T-cell (primary cell): ENCODE measurements at places on chromosomes 6 and 20.

DNA sequence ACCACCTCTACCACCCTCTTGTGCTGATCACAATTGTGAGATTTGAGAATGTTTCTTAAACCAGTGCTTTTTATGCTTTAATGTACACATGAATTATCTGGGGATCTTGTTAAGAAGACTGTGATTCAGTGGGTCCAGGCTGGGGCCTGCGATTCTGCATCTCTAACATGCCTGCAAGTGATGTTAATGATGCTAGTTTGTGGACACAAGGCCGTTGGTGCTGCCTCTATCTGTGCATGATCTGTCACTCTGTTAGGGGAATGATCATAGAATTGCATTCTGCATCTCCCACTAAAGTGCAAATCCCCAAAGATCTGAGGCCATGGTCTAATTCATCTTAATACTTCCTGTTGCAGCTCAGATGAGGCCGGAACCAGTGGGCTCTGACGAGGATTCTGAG is 746.5 kb downstream of the PTPRT start:
- no peak for DNase-seq

GRCh38 chr6:33202799-33203198 is 1.7 kb upstream of the HSD17B8 start:
- no peak for DNase-seq

GRCh38 chr20:3678198-3678597 is 3.6 kb downstream of the ADAM33 start:
- no peak for DNase-seq

DNA sequence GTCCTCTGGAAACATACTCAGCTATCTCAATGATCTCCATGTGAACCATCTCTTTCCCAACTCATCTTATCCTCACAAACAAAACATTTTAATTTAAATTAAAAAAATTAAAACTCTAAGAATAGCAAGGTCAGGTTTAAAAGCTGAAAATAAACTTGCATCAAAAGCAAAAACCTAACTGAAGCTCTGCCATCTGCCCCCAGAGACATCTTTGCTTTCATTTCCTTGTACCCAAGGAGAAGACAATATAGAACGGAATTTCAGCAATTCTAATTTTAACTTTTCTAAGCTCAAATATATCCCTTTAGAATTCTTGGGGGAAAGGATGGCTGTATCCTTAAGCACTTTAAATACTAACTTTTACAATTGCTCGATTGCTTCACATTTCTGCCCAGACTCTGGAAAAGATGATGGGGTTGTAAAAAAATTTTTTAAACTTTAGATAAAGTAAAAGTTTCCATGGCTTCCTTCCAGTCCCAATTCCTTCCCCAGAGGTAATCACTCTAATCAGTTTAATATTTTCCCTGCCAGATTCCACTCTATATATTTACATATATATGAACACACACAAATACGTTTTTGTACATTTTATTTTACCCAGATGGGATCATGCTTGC is 69.2 kb upstream of the SMIM29 start:
- no peak for DNase-seq

DNA sequence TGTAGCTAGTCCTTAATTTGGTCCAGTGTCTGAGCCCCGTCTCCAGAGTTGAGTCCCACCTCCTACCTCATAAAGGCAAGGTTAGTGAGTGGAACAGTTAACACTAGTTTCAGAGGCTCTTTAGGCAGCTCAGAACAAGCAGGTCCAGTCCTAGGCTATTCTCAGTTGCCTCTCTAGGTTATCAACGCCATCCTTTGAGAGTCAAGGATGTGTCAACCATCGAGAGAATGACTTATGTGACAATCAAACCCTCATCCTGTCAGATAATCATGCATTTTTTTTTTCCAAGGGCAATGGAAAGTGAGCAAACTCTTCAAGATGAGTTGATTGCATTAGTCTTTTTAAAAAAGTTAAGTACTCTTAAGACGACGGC is 64.0 kb upstream of the TXNDC5 start:
- no peak for DNase-seq

DNA sequence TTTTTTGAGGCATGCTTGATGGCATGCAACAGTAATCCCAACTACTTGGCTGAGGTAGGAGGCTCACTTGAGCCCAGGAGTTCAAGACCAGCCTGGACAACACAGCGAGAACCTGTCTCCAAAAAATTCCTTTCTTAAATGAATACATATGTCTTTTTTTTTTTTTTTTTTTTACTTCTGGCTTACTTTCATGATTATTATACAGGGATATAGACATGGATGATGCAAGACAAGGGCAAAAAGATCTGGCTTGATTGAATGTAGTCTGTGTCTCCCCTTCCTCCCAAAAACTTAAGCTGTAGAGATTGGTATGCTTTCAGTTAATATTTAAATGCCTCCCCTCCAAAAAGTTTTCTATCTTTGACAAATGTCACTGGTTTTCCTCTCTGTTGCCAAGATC is 7.6 kb downstream of the SNX3 start:
- no peak for DNase-seq

DNA sequence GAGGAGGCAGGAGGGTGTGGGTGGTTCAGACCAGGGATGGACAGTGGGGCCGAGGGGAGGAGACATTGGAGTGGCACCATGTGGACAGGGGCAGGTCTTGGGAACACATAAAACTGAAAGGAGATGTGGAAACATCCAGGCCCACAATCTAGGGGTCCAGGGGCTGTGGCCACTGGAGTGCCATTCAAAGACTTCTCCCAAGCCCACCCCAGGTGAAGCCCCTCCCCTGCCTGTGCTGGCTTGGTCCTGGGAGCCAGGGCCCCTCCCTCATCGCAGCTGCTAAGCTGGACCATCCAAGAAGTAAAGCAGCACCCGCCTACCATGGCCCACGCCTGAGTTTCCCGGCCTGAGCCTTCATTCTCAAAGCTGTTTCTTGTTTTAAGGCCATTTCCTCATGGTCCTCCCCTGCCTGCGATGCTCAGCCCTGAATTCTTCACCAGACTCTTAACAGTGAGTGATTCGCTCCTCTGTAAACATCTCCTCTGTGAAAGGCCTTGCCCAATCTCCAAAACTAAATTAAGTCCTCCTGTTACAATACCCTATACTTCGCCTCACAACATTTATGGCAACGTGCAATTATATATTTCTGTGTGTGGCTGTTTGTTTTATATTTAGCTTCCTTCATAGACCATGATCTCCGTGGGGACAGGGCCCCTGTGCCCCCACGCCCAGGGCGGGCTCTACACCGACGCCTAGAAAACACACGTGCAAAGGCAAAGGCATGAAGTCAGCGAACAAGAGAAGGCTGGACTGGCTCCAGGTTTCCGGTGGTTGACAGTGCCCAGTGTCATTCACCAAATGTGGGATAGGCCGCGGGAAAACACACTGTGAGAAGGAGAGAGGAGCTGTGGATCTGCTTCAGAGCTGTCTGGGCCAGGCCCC is 267.8 kb downstream of the ERMARD start:
- DNase-seq: no peak

GRCh38 chr20:57871237-57871632 is 161.4 kb upstream of the PMEPA1 start:
- no peak for DNase-seq

DNA sequence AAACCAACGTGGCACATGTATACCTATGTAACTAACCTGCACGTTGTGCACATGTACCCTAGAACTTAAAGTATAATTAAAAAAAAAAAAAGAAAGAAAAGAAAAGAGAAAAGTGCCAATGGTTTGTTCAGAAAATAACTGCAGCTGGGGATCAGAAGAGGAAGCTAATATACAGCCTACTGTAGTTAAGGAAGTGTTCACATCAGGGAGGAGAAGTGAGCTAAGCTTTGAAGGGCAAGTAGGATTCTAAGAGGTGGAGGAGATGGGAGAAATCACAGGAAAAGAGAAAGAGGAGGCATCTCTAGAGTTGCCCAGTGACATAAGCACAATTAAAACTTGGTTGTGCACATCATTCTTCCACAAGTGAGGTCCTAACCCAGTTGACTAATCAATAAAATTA is 214.4 kb upstream of the DTNBP1 start:
- no peak for DNase-seq

- DNase-seq: no peak
Measured at GRCh38 chr20:53570446-53571276, 23.0 kb downstream of the ZNF217 start.

GRCh38 chr20:51910321-51911050 is 108.2 kb upstream of the SALL4 start:
- no peak for DNase-seq

- no peak for DNase-seq
Measured at GRCh38 chr20:35695245-35695749, 3.9 kb downstream of the NFS1 start.

GRCh38 chr6:75842732-75843131 is 93.7 kb downstream of the MYO6 start:
- no peak for DNase-seq

- no peak for DNase-seq
Measured at GRCh38 chr6:126540161-126540560, 200.2 kb downstream of the CENPW start.

DNA sequence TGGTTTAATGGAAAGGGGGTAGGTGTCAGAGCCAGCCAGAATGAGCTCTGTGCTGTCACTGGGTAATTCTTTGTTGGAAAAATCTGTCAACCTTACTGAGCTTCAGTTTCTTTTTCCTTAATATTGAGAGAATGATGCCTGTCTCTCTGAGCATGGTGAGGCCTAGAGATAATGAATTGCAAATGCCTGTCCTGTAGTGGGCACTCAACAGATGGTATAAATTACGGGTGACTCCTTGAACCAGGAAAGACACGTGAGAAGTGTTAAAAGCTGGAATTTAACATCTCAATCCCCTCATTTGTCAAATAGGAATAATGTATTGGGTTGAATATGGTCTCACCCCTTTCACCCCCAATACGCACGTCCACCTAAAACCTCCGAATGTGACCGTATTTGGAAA is 74.9 kb downstream of the ADTRP start:
- no peak for DNase-seq

GRCh38 chr6:117938311-117938995 is 31.4 kb downstream of the SLC35F1 start:
- no peak for DNase-seq

DNA sequence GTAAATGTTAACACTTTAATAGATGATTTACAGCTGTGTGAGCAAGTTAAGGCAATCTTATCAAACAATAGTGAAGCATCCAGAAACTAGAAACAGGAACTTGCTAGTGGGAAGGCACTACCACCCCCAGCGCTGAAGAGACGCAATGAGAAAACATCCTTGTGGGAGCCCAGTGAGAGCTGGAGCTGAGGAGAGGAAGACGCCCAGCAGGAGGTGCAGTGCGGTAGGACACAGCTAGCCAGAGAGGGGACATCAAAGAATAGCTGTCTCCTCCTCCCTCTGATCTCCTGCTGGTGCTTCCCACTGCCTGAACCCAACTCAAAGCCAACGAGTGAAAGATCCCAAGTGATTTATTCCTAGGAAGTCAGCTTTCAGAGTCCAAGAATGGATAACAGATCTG is 140.3 kb downstream of the COL12A1 start:
- no peak for DNase-seq

- DNase-seq: no peak
Measured at GRCh38 chr20:37234254-37234581, 27.4 kb downstream of the GHRH start.
